ENCODE measurements at places on chromosomes 3 and 15.

- no peak for DNase-seq
These were observed 15.6 kb upstream of the TLE3 start for GRCh38 chr15:70113304-70113700.

DNA sequence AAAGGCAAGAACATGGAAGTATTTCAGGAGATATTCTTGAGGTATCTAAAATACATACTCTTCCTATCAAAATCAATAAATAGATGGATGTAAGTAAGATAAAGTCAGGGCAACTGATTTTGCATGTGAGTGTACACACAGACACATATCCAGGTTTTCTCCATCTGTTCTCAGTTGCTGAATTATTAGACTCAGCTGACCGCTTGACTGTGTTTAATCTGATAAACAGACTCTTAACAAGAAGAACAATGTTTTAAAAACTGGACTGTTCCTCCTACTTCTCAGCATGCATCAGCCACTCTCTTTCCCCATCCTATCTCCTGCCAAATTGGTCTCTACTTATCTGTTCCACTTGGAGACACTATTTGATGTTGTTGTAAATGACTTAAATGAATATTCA, 73.5 kb downstream of the GOLGA8G start:
- no peak for DNase-seq

DNA sequence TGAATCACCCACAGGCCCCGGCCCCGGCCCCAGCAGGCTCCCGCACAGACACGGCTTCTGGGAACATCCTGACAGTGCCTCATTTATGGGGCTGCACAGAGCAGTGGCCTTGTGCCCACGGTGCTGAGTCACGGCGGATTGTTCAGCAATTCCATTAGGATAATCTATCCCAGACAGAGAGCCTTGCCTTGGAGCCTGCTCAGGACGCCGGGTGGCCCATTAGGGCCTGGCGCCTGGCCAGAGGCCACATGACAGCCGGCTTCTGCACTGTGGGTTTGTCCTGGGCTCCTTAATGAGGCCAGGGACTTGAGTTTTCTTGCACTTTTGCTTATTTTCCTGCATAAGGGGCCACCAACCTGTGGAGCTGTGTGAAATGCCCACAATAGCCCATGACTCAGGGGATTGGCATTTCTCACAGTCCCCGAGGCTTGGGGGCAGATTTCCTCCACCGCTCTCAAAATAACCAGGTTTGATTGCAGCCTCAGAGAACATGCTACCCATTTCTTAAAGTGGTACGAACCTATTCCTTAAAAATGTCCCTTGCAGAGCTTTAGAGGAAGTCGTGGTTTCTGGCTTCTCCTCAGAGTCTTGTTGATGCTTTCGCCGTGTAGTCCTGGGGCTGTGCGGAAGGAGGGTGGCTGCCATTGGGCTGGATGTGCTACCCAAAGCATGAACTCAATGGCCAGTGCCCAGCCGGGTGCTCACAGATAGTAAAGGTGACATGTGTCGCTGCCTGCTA, 19.0 kb downstream of the SYNM start:
- peak; percentile 92 for DNase-seq

DNA sequence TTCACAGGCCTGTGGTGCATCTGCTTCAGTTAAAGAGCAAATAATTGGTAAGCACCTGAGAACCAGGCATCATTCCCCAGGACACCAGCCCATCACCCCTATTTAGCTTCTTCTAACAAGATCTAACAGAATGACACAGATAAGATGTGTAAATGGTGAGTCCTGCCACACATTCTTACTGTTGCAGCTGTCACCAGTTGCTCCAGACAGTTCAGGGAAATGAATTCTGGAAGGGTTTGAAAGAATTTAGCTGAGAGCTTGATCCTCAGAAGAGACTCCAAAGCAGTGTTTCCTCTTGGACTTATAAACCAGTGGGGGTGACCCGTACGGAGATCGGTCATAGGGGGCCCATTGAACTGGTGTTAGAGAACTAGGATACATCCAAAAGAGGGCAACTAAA, 238.0 kb downstream of the MEX3B start:
- DNase-seq, result no peak

- no peak for DNase-seq
These were observed 13.1 kb downstream of the ALS2CL start for GRCh38 chr3:46680298-46680826.

GRCh38 chr3:59392116-59392515, 342.3 kb upstream of the CFAP20DC start:
- DNase-seq, result no peak

DNA sequence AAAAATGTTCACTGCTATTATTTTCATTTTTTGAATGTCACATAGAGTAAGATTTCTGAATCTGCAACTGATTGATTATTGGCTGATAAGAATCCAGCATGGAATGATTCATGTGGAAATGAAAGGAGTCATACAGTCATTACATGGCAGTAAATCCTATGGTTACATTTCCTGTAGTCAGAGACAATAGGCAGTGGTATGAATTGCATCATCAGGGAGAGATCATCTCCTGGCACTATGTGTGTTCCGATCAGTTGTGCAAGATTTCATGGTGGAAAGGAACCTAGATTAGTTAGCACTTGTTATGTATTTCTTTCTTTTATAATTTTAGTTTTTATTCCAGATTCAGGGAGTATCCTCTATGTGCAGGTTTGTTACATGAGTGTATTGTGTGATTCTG, 38.8 kb downstream of the SLC12A1 start:
- peak; percentile 44 for DNase-seq
